ENCODE measurements at places on chromosomes 4 and X.

DNA sequence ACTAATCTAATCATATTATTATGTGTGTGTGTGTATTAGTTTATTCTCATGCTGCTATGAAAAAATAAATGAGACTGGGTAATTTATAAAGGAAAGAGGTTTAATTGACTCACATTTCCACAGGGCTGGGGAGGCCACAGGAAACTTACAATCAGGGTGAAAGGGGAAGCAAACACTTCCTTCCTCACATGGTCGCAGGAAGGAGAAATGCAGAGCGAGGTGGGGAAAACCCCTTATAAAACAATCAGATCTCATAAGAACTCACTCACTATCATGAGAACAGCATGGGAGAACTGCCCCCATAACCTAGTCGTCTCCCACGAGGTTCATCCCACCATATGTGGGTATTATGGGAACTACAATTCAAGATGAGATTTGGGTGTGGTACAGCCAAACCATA is 190.9 kb upstream of the TAPT1 start:
- DNase-seq = no peak

GRCh38 chrX:10159145-10159468 is 2.3 kb downstream of the CLCN4 start:
- no peak for DNase-seq

DNA sequence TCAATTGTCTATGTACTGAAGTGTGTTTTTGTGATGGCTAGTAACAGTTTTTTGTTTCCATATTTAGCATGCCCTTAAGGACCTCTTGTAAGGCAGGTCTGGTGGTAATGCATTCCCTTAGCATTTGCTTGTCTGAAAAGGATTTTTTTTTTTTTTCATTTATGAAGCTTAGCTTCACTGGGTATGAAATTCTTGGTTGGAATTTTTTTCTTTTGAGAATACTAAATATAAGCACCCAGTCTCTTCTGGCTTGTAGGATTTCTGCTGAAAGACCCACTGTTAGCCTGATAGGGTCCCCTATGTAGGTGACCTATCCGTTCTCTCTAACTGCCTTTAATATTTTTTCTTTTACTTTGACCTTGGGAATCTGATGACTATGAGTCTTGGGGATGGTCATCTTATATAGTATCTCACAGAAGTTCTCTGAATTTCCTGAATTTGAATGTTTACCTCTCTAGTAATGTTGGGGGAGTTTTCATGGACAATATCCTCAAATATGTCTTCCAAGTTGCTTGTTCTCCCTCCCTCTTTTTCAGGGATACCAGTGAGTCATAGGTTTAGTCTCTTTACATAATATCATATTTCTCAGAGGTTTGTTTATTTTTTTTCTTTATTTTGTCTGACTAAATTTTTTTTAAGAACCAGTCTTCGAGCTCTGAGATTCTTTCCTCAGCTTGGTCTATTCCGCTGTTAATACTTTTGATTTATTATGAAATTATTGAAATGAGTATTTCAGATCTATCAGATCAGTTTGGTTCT is 157.1 kb upstream of the PGRMC2 start:
- DNase-seq = no peak

DNA sequence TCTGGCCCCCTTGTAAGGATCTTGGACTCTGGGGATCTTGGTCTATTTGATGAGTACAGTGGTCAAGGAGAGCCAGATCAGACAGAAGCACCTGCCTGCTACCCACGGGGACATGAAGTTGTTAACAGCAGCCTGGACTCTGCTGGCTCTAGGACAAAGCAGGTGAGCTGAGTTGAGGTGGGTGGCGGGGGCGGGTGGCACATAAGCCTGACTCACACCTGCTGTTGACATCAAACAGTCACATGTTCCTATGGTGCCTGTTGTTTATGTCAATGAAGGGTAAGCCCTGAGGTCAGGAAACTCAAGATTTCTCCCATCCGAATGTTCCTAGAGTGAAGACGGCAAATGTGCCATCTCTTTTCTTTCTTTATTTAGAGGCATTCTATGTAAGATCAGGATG is 50.1 kb upstream of the CLNK start:
- no peak for DNase-seq

GRCh38 chr4:71107726-71108125 is 114.3 kb downstream of the DCK start:
- DNase-seq = no peak

- no peak for DNase-seq
Observed at GRCh38 chrX:54446084-54446483, 5.9 kb downstream of the TSR2 start.

DNA sequence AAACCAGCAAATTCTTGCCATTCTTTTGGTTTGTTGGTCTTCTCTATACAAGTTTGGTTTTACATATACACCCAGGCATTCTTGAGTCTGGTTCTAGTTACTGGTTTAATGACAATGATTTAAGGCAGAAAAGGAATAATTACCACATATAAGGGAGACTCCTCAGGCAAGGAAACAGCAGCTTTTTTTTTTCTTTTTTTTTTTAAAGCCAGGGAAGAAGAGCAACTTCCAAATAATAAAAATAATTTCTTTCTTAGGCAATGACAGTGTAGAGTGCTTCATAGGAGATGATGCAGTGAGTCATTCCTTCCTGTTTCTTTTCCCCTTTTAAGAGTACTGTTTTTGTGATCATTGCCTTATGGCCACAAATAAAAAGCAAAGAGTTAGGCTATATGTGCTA is 289.7 kb downstream of the DKK2 start:
- DNase-seq = no peak

GRCh38 chr4:13483136-13483767 is 888 bp downstream of the RAB28 start:
- DNase-seq = no peak

DNA sequence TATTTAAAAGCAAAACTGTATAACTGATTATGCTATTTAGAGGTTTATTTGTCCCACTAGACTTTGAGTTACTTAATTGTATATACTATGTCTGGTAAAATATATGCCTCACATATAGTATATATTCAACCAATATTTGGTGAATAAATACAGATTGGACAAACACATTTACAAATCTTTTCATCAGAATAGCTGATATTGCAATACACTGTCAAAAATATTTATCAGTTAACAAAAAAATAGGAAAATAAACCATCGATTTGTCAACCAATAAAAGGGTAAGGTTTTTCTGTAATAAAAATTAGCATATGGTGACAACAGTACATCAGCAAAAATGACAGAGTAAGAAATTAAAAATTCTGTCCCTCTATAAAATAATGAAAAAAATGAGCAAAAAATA is 889.9 kb upstream of the INTU start:
- no peak for DNase-seq

GRCh38 chr4:146299607-146300006 is 85.3 kb downstream of the REELD1 start:
- no peak for DNase-seq

- DNase-seq = no peak
Observed at GRCh38 chr4:168162604-168163003, 70.3 kb downstream of the ANXA10 start.

- no peak for DNase-seq
Observed at GRCh38 chr4:23070848-23071570, 378.3 kb downstream of the GBA3 start.

DNA sequence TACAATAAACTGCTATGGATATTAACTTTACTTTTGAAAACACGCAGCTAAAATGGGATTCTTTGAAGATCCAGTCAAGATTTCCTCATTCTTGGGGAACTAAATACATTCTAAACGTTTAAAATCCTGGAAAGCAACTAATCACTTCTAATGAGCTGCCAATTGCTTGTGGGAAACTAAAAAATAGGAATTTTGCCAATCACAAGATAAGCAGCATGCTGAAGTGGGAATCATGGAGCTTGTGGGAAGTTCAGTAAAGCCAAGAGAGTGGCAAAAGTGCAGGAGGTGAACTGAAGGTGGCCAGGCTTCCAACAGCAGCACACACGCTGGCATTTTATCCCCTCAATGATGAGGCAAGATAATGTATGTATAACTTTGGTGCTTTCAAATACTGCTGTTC is 133.0 kb downstream of the GPC3 start:
- no peak for DNase-seq

- no peak for DNase-seq
Observed at GRCh38 chrX:40154250-40154852, 56.6 kb upstream of the BCOR start.

- DNase-seq = no peak
Observed at GRCh38 chr4:76558396-76559235, 123.6 kb downstream of the SHROOM3 start.

DNA sequence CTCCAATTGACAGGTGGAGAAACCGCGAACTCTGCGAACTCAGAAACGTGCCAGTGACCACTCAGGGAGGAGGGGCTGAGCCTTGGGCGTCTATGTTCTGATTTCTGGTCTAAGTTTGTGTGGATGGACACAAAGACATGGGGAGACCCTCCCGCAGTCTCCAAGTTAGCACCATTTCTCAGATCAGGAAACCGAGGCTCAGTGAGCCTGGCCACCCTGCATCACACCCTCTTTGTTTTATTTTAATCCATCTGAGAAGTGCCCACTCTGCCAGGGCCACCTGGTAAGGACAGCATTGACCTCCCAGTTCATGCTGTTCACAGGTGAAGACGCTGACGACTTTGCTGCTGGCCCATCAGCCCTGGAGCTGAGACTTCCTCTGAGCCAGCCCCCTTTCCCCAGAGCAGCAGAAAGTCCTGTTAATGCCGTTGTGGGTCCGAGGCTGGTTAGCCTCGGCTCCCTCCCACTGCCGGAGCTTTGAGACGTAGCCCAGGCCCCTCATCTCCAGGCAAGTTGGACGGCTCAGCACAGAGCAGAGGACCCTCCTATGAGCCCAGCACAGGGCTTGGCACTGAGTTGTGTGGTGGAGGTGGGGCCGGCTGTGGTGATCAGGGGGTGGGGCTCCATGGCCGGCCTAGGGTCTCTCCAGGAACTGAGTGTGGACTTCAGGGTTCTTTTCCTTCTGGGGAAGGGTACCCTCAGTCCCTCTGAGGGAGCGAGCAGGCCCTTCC is 43.7 kb downstream of the PSAPL1 start:
- no peak for DNase-seq
